ENCODE measurements at places on chromosomes 1 and 21.

GRCh38 chr1:23357138-23357908 is 12.3 kb downstream of the ZNF436 start:
- no peak for DNase-seq

- DNase-seq = no peak
These were observed 29.4 kb upstream of the VASH2 start for GRCh38 chr1:212920896-212921295.

- DNase-seq = peak; percentile 53
These were observed 125.3 kb downstream of the TRABD2B start for GRCh38 chr1:47871799-47872353.

- no peak for DNase-seq
These were observed 230.9 kb upstream of the IRF2BP2 start for GRCh38 chr1:234840843-234841242.

DNA sequence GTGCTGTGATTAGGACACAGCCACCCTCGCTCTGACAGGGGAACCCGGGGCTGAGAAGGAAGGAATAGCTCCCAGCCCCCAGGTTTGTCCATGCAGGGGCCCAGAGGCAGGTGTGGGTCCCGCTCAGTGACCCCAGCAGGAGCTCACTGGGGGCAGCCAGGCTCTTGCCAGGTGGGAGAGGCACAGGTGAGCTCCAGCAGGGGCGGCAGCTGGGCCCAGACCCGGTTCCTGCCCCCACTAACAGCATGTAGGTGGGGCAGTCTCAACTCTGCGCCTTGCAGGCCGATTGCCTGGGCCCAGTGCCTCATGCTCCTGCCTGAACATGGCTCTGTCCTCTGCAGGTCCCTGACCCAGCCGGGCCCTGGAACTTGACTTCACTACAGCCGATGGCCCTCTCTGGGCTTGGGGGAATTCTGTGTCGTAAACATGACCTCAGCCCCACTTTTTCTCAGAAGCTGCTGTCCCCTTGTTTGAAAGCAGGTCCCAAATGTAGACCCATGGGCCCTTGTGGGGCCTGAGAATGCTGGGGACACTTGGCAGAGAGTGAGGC is 127.0 kb downstream of the PRDM16 start:
- DNase-seq = no peak

- DNase-seq = no peak
These were observed 32.4 kb upstream of the PPP1R15B start for GRCh38 chr1:204443871-204444581.

DNA sequence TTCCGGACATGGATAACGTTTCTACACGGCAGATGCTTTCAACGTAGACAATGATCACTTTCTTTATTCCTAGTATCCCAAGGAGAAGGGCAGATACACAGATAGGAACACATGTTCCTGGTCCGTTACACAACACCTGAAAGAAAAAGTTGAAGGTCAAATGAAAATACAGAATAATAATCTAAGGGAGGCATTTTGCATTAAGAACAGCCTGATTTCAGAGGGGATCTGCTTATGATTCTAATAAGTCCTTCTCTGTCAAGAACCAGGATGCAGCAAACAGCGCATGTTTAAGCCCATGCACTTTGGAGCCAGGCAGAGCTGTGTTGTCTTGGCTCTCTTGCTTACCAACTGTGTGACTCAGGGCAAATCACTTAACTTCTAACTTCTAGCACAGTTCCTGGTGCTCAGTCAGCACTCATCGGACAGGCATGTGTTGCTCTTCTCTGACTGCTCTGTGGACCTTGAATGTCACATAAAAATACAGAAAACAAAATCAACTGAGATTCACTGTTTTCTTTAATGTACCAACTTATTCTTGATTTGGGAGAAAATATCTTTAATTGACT is 56.3 kb upstream of the CNN3 start:
- no peak for DNase-seq

- DNase-seq = no peak
These were observed 21.4 kb downstream of the CNIH3 start for GRCh38 chr1:224637515-224637914.

GRCh38 chr1:163082971-163083370 is 13.8 kb downstream of the RGS4 start:
- DNase-seq = no peak

- no peak for DNase-seq
These were observed 86.2 kb downstream of the UBR4 start for GRCh38 chr1:19123837-19124236.

GRCh38 chr1:183896466-183897048 is 91.6 kb downstream of the RGL1 start:
- DNase-seq = no peak

DNA sequence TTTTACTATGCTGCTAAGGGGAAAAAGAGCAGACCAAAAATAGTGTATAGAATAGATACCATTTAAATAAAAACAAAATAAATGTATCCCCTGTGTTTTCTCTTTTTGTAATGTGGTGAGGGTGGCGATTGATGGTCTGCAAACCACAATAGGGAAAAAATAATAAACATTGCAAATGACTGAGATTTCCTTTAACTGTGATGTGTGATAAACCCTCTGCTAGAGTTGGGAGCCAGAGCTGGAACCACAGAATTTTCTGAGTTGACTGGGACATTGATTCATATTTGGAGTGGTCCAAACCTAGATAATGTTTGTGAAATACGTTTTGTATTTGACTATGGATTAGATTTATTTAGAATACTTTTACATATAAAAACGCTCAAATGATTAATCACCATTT is 70.6 kb upstream of the PTGFR start:
- DNase-seq = no peak

GRCh38 chr1:158652721-158653334 is 33.7 kb downstream of the SPTA1 start:
- DNase-seq = no peak

GRCh38 chr21:43361127-43361492 is 65.8 kb downstream of the SIK1 start:
- no peak for DNase-seq

- no peak for DNase-seq
These were observed 30.6 kb downstream of the OMA1 start for GRCh38 chr1:58515794-58516401.
